ENCODE measurements at places on chromosomes 1 and 21.

GRCh38 chr1:20588634-20589225, at the start of gene CDA:
Gene CDA, plus strand, starts transcription at chr1:20589097. Its CDS starts 33 bp downstream, at chr1:20589130.
- peak; percentile 89 for DNase-seq

GRCh38 chr21:38389896-38390295, 108.4 kb downstream of the ERG start:
- no peak for DNase-seq

DNA sequence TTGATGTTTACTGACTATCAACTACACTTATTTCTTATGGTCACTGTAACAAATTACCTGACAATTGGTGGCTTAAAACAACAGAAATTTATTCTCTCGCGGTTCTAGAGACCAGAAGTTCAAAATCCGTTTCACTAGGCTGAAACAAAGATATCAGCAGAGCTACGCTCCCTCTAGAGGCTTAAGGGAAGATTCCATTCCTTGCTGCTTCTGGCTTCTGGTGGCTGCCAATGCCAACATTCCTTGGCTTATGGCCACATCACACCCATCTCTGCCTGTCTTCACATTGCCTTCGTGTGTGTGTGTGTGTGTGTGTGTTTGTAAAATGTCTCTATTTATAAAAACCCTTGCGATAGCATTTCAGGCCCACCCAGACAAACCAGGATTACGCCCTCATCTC, 66.4 kb downstream of the LMX1A start:
- peak; percentile 57 for DNase-seq

- DNase-seq, result no peak
Observed at GRCh38 chr1:115880981-115881672, 40.2 kb upstream of the NHLH2 start.

- peak; percentile 76 for DNase-seq
Observed at GRCh38 chr1:32817815-32818786, 648 bp downstream of the S100PBP start.

DNA sequence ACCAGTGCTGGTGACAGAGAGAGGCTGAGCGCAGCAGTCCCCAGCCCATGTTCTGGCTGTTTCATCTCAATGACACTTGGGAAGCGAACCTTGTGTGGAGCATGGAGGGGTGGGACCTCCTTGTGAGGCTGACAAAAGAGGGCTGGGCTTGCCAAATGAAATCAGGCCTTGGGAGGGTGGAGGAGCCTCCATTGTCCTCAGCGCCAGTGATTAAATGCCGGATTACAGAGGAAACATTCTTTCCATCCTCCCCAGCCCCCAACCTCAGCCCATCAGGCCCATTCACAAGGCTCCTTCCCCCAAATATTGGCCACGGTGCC, 63.3 kb upstream of the PAXBP1 start:
- no peak for DNase-seq

GRCh38 chr1:234916840-234917239, 211.8 kb downstream of the TOMM20 start:
- DNase-seq, result no peak

DNA sequence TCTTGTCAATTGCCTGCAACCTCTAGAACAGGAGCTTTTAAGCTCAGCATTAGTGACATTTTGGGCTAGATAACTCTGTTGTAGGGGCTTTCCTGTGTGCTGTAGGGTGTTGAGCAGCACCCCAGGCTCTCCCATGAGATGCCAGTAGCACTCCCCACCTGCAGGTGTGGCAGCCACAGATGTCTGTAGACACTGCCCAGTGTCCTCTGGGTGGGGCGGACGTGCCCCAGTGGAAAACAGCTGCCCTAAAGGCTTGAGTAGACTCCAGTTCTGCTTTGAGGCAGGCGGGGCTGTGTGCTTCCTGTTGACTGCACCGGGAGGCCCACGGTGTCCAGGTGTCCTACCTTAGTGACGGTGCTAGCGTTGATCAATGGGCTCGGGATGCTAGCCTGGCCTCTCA, 16.9 kb upstream of the PWP2 start:
- DNase-seq, result no peak

- no peak for DNase-seq
Observed at GRCh38 chr21:16071092-16071491, 341.3 kb downstream of the USP25 start.

DNA sequence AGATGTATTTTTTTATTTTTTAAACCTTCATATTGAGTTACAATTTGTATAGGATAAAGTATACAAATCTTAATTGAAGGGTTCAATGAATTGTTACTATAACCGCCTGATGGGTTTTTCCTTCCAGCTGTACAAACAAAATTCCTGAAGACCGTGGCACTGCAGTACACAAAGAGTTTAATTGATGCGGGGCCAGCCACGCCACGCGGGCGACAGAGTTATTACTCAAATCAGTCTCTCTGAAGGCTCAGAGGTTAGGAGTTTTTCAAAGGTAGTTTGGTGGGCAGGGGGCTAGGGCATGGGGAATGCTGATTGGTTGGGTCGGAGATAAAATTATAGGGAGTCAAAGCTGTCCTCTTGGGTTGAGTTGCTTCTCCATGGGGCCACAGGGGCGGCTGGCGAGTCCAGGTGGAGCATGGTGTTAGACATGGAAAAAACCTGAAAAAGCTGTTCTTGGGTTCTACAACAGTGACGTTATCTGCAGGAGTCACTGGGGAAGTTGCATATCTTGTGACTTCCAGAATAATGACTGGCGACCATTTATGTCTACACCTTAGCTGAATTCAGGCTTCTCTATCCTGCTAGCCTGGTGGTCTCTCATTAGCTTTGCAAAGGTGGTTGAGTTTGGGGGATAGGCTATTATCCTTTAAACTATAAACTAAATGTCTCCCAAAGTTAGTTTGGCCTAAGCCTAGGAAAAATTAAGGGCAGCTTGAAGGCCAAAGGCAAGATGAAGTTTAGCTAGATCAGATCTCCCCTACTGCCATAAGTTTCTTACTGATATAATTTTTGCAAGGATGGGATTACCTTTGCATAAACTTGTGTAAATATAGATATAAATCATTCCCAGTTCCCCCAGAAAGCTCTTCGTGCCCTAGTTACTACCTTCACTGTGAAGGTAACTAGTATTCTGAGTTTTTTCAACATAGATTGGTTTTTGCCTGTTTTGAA, 13.0 kb upstream of the TMEM9 start:
- DNase-seq, result no peak

- peak; percentile 81 for DNase-seq
Observed at GRCh38 chr1:84936116-84936810, 43.3 kb upstream of the LPAR3 start.

GRCh38 chr1:85838238-85838637, 130.0 kb upstream of the ZNHIT6 start:
- no peak for DNase-seq

- peak; percentile 95 for DNase-seq
Observed at GRCh38 chr1:62295921-62296491, 23.2 kb downstream of the KANK4 start.

DNA sequence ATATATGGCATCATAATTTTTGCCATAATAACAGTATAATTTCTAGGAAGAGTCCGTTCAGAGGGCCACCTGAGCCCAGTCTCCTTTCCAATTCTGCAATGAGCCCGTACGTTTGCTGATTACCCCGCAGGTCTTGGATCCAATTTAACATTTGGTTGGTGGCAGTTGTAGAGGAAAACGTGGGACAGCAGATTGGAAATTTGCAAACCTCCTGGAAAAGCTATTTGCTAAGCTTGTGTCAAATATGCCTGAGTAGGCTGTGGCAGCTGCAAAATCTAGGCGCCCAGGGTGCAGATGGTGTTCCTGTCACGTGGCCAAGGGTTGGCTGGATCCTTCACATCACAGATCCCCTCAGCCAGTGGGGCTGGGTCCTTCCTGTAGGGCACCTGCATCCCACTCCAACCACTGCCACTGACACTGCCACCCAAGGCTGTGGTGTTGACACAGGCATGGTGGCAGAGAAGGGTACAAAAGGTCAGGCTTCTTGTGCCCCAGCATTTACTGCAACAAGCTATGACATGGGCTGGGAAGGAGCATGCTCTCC, 174.8 kb upstream of the SYT6 start:
- DNase-seq, result no peak

DNA sequence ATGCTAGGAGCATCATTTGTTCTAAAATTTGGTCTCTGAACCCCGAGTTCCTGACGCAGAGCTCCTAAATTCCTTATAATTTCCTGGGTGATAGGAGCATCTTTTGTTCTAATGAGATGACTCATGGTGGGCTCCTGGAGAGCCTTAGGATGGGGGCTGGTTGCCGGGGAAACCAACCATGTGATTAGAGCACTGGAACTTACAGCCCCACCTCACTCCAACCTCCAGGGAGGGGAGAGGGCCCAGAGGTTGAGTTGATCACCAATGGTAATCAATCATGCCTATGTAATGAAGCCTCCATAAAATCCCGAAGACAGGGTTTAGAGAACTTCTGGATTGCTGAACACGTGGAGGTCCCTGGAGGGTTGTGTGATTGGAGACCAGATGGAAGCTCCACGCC, 7.7 kb downstream of the SHISAL2A start:
- no peak for DNase-seq

DNA sequence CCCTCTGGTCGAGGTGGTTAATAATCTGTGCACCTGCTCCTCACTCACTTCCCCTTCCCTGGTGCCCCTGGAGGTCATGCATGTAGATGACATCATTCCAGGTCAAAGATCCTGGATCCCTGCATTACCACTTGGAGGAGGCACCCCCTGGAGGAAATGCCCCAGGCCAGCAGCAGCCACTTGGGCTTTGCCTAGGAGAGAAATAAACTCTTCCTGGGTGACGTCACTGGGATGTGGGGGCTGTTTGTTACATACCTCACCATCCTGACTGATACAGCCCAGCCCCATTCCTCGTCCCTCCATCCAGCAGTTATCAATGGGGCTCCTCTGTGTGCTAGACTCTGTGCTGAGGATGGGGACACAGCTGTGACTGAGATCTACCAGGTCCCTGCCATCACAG, 433.6 kb downstream of the PTPRU start:
- DNase-seq, result no peak

GRCh38 chr1:116405241-116406135, 32.4 kb downstream of the ATP1A1 start:
- DNase-seq, result no peak

- DNase-seq, result no peak
Observed at GRCh38 chr1:1963570-1963969, 40.0 kb downstream of the CFAP74 start.

GRCh38 chr1:91026777-91027176, 4.9 kb upstream of the ZNF644 start:
- DNase-seq, result peak; percentile 70

DNA sequence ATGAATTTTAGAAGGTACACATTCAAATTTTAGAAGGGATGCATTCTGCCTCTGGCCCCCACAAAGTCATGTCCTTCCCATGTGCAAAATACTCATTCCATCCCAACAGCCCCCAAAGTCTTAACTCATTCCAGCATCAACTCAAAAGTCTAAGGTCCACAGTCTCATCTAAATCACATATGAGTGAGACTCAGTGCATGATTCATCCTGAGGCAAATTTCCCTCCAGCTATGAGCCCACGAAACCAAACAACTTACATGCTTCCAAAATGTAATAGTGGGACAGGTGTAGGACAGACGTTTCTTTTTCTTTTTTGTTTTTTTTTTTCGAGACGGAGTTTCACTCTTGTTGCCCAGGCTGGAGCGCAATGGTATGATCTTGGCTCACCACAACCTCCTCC, 12.5 kb upstream of the WNT2B start:
- DNase-seq, result peak; percentile 44

DNA sequence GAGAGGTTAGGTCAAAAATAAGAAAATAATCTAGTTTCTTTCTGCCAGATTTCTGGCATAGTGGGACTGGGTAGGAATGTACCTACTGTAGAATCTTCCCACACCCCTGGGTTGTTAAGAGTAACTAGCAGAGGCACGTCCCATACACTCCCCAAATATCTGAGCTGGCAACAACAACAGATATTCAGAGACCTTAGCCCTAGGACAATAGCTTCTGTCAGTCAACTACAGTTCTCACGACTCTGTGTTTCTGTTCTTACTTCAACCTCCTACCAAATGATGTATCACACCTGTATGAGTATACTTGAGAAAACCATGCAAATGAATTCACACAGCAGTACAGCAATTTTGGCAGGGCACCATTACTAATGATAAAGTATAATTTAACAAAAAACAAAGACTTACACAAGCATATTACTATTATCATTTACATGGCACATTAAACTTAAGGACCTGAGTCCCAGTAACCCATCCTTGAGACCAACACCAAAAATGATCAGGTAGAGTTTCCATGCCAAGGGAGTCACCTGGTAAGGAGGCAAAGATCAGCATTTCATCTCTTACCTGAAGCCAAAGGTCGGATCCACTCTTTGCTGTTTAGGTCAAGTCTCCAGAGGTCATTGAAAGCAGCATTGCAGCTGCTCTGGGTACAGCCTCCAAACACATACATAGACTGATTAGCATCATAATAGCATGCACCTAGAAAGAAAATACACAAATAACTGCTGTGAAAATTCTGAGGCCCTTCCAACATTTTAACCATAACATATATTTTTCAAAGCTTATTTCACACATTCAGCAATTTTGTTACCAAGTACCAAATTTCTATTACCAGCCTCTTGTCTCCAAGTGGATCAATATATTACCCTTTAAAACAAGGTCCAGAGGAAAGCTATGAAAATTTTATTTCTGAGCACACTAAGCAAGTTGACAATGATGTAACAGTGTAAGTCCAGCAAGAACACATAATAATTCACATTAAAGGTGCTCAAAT, 57.5 kb upstream of the CPLANE2 start:
- DNase-seq, result no peak

DNA sequence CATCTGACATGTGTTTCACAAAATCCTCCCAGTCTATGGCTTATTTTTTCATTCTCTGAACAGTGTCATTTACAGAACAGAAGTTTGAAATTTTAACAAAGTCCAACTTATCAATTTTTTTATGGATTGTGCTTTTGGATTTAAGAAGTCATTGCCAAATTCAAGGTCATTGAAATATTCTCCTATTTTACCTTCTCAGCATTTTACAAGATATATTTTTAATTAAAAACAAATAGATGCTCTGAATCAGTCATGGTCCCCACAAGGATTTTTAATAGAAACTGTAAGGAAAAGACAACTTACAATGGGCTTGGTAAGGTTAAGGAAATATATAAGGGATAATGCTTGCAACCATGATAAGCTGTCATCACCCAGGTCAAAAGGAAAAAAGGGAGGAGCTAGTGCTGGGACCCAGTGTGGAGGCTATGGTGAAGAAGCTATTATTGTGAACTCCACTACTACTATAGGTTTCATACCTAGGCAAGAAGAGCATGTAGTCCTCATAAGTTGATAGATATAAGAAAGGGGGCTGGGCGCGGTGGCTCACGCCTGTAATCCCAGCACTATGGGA, 144.5 kb upstream of the KCNJ15 start:
- no peak for DNase-seq

Data from PC-3 (cell line).